ENCODE measurements at places on chromosomes 12 and 14.

- no peak for DNase-seq
These were observed 202.5 kb upstream of the LRIG3 start for GRCh38 chr12:59122784-59123183.

DNA sequence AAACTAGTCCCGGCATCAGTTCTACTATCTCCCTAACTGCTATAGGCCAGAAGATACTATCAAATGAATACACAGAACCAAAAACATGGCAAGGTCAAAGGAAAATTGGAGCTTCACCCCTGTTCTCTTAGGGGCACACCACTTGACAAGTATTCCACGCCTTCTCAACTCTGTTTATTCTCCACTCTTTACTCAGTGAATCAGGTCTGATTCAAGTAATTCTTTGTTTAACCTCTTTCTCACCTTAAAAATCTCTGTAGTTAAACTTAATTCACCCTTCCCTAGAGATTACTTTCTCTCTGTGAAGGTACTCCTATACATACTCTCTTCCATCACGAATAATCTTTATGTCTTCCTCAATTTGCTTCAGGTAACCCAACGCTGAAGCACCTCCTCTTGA lies 248.9 kb downstream of the MED13L start:
- DNase-seq, result no peak

DNA sequence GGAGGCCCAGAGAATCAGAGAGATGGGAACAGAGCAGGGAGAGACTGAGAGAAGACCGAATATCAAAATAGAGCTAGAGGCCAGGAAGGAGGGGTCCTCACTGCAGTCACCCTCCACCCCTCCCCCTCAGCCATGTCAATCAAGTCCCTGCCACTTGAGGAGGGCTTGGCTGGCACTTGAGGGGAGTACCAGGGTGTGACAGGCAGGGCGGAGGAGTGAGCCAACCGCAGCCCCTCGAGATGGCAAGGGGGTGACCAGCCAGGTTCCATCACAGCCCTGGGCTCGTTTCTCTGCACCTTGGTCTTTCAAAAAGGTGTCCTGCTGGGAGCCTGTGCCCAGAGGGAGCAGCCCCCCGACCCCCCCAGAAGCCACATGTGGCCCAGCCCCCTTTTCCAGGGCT lies 4.2 kb downstream of the AQP5 start:
- no peak for DNase-seq

DNA sequence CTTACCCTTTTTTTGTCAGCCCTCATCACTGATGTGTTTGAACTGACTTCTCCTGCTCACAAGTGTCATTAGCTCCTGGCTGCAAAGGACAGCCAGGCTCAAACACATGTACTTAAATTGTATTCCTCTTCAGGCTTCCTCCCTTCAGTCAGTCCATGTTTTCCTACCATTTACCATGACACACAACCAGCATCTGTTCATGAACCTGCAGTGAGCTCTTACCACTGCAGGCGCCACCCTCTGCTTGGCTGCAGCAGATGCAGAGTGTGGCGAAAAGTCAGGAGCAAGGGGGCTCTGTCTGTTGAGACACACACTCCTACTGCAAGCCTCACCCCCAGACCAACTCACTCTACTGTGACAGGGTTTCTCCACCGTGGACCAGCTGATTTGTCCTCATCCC lies 70.2 kb downstream of the TSPAN11 start:
- no peak for DNase-seq

GRCh38 chr14:101174522-101174838 lies 271.0 kb upstream of the RTL1 start:
- no peak for DNase-seq

Measured in fibroblast of villous mesenchyme (primary cell).